Tibial nerve (tissue), 4 donors: ENCODE measurements at places on chromosomes 6 and 20. TPM values are rescaled to one million over a fixed set of nuclear protein-coding genes. Genes with fewer than 3 reads are reported as not detected.

GRM1 gene
- total RNA-seq: not detected

SLC4A11 gene
- total RNA-seq: 0.78 TPM

DNA sequence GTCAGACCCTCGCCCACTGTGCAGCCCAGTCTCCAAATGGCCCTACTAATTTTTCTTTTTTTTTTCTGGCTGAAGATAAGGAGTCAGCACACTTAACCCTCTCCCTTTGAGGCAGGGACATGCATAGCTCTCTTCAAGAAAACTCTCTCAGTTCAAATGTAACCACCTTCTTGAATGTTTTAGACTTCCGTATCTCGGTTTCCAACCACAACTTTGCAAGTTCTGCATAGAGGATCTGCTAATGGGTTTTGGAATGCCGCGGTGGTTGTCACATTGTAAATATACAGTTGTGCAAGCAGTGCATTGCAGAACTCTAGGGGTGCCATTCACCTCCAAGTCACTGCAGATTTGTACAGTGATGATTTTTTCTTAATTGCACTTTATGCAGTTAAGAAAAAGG, 59.4 kb upstream of the SLC35B3 start:
- H3K4me1 ChIP-seq: no peaks in the 10 kb centered on the region
- H3K36me3 ChIP-seq: no peaks in the 10 kb centered on the region
- H3K4me3 ChIP-seq: no peak overlapping the region
- no peak for DNase-seq
- H3K27me3 ChIP-seq: no peaks in the 10 kb centered on the region

ARMH2 gene
- not detected for total RNA-seq

- H3K4me1 ChIP-seq: peaks cover 10% of the 10 kb centered on the region
- no peaks in the 10 kb centered on the region for H3K36me3 ChIP-seq
- no peaks in the 10 kb centered on the region for H3K27me3 ChIP-seq
- no peak for DNase-seq
These were observed 4.3 kb upstream of the DCBLD1 start for GRCh38 chr6:117477988-117478852.

HDGFL1 gene
- total RNA-seq: 0.30 TPM

DNA sequence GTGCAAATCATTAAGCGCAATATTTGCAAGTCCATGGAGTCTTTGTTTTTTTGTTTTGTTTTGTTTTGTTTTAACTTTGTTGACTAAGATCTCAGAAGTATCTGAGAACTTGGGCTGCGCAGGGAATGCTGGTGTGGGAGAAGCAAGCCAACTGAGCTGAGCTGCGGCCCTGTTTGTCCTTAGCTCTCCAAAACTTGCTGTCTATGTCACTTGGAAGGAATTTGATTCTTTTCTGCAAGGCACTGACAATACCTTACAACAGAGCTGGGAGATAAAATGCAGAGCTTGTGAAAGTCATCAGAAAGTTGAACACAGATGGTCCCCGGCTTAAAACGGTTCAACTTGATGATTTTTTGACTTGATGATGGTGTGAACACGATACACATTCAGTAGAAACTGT, 5.4 kb downstream of the SLC22A23 start:
- DNase-seq: no peak
- no peak overlapping the region for H3K4me3 ChIP-seq
- H3K27me3 ChIP-seq: peaks cover 4% of the 10 kb centered on the region
- no peak overlapping the region for H3K27ac ChIP-seq

GRCh38 chr6:162029873-162030576, 697.5 kb downstream of the PRKN start:
- DNase-seq: no peak
- H3K27ac ChIP-seq: no peak overlapping the region
- H3K36me3 ChIP-seq: no peaks in the 10 kb centered on the region
- no peak overlapping the region for H3K4me3 ChIP-seq
